ENCODE measurements at places on chromosomes 2 and 18.
A peak's percentile ranks its signal among the peaks of the same experiment; 100 is the strongest.

DNA sequence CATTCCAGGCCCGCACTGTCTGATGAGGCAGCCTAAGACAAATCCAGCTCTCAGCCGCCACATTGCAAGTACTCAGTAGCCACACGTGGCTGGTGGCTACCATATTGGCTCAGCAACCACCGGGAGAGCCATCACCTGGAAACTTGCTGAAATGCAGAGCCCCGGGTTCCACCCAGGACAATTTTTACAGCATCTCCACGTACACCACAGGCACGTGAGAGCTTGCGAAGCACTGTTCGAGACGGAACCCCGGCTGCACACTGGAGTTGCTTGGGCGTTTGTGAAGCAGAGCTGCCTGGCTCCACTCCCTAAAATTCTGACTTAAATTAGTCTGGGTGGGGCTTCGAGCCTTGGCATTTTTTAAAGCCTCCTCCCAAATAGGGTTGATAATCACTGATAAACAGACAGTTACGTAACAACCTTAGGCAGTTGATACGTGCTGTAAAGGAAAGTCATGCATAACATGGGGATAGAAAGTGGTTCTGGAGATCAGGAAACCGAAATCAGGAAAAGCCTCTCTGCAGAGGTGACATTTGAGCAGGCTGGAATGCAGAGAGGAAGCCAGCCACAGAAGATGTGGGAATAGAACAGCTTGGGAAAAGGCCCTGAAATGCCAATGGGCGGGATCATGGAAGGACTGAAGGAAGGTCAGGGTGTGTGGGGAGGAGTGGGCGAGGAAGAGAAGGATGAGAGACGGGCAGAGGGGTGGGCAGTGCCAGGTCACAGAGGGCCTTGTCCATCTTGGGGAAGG, 6.2 kb downstream of the ASAP2 start:
- DNase-seq: peak; percentile 58

DNA sequence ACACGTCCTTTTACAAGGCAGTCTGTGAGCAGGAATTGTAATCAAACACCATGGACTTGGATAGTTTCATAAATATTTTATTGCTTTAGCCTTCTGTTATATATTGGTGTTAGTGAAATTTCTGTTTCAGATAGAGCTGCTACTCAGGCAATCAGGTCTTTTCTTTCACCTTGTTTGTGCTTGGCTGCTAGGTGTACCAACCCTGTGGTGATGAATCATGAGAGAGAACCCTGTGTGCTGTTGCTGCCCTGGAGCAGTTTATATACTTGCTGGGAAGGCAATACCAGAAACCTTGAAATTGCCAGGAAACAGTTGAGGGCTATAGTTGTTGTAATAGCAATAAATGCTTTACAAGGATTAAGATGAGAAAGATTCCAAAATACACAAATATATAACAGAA, 84.5 kb downstream of the FSHR start:
- no peak for DNase-seq

DNA sequence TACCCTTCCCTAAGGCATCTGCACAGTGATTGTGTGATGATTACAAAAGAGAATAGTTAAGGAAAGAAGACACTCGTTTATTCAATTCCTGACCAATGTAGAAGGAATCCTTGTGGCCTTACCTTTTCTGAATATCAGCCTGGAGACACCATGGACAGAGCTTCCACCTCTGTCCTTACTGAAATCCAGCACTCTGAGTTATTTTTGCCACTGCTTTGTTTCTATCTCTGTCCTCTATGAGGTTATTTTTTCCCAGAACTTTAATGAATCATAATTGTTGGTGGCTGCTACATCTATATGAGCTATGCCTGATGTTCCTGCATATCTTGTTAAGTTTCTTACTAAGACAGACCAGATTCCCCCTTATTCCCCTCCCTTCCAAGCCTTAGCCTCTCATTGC, 275.1 kb downstream of the SETBP1 start:
- DNase-seq: no peak

DNA sequence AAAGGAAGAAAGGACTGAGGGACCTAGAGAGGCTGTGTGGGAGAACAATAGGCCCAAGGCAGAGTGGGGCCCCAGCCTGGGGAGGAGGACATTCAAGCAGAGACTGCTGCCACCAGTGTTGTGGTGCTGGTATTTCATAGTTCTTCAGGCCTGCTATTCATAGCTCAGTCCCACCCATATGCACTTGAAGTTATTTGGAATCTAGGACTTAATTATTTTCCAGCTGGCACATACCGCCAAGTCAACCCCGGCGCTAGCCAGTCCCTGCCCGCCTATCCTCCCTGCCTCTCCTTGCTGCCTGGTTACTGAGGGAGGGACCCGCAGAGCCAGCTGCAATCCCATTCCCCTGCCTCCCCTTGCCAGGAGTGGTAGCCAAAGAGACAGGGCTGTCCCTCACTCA, 141.2 kb downstream of the CABLES1 start:
- no peak for DNase-seq

GRCh38 chr2:186379052-186379451, 107.0 kb upstream of the ZC3H15 start:
- DNase-seq: no peak

GRCh38 chr2:43186679-43187374, 39.6 kb downstream of the ZFP36L2 start:
- DNase-seq: no peak
